ENCODE measurements at places on chromosomes 13 and 19. TPM values are rescaled to one million over a fixed set of nuclear protein-coding genes. Genes with fewer than 3 reads are reported as not detected.

The SGCG gene
- not detected for total RNA-seq

The LILRB4 gene
- total RNA-seq: 0.76 TPM

The CNN1 gene
- total RNA-seq: not detected

The ZNF793 gene
- total RNA-seq: 8.7 TPM

The SPACA4 gene
- total RNA-seq: not detected

The SIX5 gene
- 1.9 TPM for total RNA-seq

The SMAD9 gene
- not detected for total RNA-seq

The TJP3 gene
- 0.86 TPM for total RNA-seq

The POU4F1 gene
- total RNA-seq: 0.04 TPM

The GRK1 gene
- 0.07 TPM for total RNA-seq

The TNFAIP8L1 gene
- 15.5 TPM for total RNA-seq

The CLEC11A gene
- total RNA-seq: 0.38 TPM

The CCNA1 gene
- total RNA-seq: 0.32 TPM

The NUDT15 gene
- 5.5 TPM for total RNA-seq

The ZFP30 gene
- 13.7 TPM for total RNA-seq

The TNNI3 gene
- not detected for total RNA-seq

The ZNF675 gene
- total RNA-seq: 34.2 TPM

The BRME1 gene
- total RNA-seq: 2.0 TPM

The LMTK3 gene
- total RNA-seq: 0.66 TPM

The ZNF132 gene
- total RNA-seq: 10.4 TPM

The GPR183 gene
- 84.5 TPM for total RNA-seq

The KLK12 gene
- total RNA-seq: not detected

The SULT2B1 gene
- not detected for total RNA-seq

The TNPO2 gene
- total RNA-seq: 73.9 TPM

The ZNF417 gene
- total RNA-seq: 29.0 TPM

The CLEC17A gene
- total RNA-seq: 123 TPM

The F10 gene
- not detected for total RNA-seq

The S1PR4 gene
- 27.3 TPM for total RNA-seq

The IGFL2 gene
- not detected for total RNA-seq

The SEMA6B gene
- total RNA-seq: 0.37 TPM

The ZNF256 gene
- total RNA-seq: 16.6 TPM

The RUBCNL gene
- total RNA-seq: 133 TPM
